ENCODE measurements at places on chromosomes 13 and 19.

DNA sequence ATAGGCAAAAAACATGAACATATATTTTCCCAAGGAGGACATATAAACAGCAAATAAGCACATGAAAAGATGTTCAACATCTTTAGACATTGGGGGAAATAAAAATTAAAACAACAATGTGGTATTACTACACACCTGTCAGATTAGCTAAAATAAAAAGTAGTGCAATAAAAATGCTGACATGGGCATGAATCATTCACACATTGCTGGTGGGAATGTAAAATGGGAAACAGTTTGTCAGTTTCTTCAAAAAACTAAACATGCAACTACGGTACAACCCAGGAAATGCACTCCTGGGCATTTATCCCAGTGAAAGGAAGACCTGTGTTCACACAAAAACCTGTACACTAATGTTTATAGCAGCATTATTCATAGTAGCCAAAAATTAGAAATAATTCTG is 5.3 kb upstream of the SUCLA2 start:
- no peak for DNase-seq

- DNase-seq, result no peak
These were observed 116.5 kb downstream of the GPC6 start for GRCh38 chr13:93343097-93343496.

GRCh38 chr13:94515374-94515773 is 35.9 kb upstream of the DCT start:
- DNase-seq, result no peak

DNA sequence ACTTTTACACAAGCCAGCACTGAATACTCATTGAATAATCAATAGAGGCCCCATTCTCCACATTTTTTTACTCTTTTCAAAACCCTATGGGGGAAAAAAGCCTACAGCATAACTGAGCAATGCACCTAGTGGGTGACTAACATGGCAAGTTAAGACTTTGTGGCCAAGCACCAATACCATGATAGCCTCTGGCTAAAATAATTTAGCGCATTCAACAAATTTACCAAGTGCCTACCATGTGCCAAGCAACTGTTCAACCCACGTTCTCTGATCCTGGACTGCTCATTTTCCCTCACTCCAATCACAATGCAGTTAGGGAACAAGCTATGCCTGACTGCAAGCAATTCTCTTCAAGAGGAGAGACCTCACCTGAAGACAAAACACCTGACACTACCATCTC is 3.0 kb downstream of the ANKRD10 start:
- DNase-seq, result no peak

DNA sequence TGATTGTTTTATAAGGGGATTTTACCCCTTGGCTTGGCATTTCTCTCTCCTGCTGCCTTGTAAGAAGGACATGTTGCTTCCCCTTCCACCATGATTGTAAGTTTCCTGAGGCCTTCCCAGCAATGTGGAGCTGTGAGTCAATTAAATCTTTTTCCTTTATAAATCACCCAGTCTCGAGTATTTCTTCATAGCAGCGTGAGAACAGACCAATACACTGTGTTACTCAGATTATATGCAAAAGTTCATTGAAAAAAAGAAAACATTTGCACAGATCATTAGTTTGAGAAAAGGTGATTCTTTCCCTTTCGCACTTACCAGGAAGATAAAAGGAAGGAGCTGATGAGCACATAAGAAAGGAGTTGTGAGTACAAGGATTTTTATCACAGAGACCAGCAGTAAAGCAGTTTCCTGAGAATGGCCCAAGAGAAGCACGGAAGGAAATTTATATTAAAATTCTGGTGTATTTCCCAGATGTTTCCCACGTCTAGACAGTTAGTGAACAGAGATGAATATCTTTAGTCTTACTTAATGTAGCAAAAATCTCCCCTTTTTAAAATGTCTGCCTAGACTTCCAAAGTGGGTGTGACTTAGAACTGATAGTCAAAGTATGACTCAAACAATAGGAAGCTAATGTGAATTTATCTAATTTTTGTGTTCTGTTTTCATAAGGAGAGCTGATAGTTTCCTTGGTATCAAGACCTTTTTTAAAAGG is 431.8 kb upstream of the SGCG start:
- DNase-seq, result no peak

DNA sequence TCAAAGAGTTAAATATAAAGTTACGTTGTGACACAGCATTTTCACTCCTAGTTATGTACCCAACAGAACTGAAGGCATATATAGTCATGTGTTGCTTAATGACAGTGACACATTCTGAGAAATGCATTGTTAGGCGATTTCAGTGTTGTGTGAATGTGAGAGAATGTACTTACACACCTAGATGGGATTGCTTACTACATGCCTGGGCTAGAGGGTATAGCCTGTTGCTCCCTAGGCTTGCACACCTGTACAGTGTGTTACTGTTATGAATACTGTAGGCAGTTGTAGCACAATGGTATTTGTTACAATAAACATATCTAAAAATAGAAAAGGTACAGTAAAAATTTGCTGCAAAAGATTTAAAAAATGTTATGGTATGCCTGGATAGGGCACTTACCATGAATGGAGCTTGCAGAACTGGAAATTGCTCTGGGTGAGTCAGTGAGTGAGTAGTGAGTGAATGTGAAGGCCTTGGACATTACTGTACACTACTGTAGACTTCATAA is 89.2 kb downstream of the DHRS12 start:
- no peak for DNase-seq

DNA sequence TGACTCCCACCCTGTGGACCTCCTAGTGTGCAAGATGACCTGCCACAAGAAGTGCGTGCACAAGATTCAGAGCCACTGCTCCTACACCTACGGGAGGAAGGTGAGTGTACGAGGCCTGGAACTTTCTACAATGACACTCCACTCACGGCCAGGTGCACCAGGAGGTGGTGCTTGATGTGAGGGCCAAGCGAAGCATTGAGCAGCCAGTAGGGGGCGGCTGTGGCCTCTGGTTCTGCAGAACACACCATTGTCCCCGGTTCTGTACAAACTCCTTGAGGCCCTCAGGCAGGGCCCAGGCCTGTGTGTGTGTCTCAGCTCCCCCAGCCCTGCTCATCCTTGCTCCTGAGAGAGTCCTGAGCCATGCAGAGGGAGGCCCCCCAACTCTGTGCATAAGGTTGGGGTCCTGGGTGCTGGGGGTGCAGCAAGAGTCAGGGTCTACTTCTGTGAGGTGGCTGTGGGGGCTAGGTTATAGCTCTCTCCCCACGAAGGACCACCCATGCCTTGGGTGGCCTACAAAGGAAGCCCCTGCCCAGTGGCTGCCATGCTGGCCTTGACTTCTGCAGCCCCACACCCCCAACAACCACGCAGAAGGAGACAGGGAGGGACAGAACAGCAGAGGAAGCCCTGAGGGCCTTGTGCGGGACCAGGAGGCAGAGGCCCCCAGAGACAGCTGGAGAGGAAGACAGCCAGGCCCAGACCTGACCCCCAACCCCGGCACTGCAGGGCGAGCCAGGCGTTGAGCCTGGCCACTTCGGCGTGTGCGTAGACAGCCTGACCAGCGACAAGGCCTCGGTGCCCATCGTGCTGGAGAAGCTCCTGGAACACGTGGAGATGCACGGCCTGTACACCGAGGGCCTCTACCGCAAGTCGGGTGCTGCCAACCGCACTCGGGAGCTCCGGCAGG is 9.7 kb upstream of the USE1 start:
- DNase-seq, result peak; percentile 24

DNA sequence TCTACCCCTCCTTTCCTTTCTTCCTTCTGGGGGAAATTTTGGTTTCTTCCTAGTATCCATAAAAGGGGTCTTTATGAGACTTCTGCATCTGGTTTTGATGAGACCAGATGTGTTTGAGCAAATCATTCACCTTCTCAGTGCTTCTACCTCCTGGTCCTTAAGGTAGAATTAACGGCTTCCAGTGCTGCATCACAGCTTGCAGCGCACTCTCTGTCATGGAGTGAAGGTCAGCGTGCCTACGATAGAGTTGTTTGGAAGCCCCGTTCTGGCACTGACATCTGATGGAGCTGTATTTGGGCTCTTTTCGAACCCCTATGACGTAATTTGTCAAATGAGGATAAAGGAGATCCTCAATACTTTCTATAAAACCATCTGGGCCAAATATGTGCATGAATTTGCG is 164.2 kb downstream of the MTUS2 start:
- no peak for DNase-seq

DNA sequence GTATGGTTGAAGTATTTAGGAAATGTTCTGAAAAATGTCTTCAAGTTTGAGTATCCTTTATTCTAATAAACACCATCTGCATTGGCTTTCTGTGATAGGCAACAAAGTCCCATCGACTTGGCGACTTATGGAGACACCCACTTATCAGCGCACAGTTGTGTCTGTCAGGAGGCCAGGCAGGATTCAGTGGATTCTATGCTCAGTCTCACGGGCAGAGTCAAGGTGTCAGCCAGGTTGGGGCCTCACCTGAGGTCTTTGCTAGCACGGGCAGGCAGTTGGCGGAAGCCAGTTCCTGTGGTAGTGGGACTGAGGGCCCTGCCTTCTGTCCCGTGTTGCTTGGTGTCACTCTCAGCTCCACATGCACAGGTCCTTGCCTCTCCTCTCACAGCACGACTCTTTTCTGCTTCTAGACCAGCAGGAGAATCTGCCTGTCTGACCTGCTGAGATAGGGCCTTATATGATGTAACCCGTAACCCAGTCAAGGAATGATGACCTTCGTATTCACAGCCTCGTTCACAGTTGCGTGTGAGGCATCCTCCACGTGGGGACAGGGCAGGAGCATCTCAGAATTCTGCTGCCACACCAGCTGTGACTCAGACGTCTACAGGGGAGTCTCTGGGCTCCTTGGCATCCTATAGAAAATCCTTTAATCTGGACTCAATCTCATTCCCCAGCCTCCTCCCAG is 10.0 kb downstream of the CUL4A start:
- no peak for DNase-seq

- no peak for DNase-seq
These were observed 108.3 kb downstream of the SLITRK1 start for GRCh38 chr13:83773961-83774360.

- no peak for DNase-seq
These were observed 94.1 kb upstream of the SLC7A1 start for GRCh38 chr13:29689548-29689947.

DNA sequence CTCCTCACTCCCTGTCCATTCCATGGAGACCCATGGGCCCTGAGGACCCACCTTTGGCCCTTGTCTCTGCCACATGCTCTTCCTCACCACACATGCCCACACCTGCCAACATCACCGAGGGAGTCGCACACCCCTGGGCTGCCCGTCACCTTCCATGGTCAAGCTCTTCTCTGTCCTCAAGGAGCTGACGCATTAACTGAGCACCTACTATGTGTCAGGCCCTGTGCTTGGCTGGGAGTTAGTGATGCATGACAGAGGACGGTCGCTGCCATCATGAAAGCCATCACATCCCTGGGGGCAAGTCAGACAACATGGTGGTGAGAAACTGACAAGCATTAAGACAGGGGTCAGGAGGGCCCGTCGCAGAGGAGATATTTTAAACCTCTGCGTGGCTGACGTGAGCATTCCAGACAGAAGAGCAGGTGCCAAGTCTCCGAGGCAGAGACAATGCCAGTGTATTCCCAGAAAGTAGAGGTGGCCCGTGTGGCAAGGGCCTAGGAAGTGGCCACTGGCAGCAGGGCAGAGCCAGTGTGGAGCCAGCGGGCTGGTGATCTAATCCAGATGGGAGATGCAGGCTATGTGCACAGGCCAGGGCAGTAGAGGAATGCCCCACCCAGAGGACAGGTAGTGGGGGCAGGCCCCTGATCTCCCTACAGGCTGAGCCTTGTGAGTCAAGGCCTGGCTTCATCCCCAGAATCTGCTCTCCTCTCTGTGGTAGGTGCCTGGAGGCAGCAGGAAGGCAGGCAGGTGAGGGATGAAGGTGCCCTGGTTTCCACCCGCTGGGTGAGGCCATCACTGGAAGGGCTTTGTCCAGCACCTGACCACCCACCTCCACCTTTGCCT is 21.2 kb downstream of the ELAVL1 start:
- no peak for DNase-seq

GRCh38 chr13:94168783-94169453 is 310.6 kb downstream of the DCT start:
- no peak for DNase-seq

- no peak for DNase-seq
These were observed 230.5 kb upstream of the SERP2 start for GRCh38 chr13:44142941-44143665.

DNA sequence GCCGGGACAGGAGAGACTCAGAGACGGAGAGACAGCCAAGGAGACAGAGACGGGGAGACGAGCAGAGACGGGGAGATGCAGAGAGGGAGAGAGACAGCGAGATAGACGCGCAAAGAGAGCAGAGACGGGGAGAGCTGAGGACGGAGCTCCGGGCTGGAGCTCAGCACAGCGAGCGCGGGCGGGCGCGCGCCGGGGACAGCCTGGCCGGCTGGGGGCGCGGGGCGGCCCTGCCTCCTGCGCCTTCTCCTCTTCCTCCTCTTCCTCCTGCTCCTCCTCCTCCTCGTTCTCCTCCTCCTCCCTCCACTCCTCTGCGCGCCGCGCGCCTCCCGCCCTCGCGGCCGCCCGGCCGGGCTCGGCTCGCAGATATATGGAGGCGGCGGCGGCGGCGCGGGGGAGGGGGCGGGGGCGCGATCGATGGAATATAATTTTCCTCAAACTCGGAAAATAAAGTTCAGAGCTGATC is at the start of gene ERFL:
ERFL (minus strand) TSS at position 229 of the 463 bp plus-strand sequence. CDS start 15,530 bp downstream, outside the sequence.
- DNase-seq, result no peak

DNA sequence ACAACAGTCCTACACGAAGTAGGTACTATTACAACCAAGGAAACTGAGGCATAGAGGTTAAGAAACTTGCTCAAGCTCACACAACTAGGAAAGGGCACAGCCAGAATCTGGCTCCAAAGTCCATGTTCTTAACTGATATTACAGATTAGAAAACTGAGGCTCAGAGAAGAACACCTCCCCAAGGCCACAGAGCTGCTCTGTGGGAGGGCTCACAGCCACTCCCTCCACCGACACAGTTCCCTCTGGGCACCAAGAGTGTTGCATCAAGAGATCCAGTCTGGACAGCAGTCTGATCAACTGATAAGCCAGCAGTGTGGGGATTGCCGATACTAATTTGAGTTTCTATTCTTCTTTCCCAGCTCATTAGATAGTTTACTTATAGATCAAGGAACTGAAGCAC is 29.5 kb downstream of the SLC15A1 start:
- no peak for DNase-seq

DNA sequence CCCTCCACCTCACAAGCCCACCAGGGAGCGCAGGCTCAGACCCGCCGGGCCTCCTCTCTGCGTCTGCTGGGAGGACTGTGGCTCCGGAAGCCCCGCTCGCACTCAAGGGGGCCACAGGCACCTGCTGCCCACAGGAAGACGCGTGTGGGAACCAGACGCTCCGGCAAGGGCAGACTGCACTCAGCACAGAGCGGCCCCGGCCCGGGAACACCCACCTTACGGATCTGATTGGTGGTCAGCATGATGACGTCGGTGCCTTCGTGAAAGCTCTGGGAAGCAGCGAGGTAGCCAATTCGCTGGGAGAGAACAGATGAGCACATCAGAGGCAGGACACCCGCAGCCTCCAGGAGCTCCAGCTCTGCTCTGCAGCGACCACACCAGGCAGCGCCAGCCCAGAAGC is 14.6 kb downstream of the AP3D1 start:
- no peak for DNase-seq

GRCh38 chr19:54191811-54192453 is 824 bp downstream of the TSEN34 start:
- no peak for DNase-seq

GRCh38 chr19:2149980-2150793 is 1.2 kb downstream of the AP3D1 start:
- no peak for DNase-seq

Data from T-helper 2 cell (primary cell).